Stimulated activated CD4-positive, alpha-beta T cell treated with anti-CD3 and anti-CD28 coated beads, Interleukin-12 subunit alpha, Interleukin-12 subunit beta, amount 100 ng/mL, for 24 hours (primary cell): ENCODE measurements at places on chromosomes 6 and 20.

GRCh38 chr20:10218536-10219451, at the start of gene SNAP25:
SNAP25 (plus strand) TSS chr20:10218830; CDS start chr20:10275492, 56,662 bp downstream.
- DNase-seq, result no peak

DNA sequence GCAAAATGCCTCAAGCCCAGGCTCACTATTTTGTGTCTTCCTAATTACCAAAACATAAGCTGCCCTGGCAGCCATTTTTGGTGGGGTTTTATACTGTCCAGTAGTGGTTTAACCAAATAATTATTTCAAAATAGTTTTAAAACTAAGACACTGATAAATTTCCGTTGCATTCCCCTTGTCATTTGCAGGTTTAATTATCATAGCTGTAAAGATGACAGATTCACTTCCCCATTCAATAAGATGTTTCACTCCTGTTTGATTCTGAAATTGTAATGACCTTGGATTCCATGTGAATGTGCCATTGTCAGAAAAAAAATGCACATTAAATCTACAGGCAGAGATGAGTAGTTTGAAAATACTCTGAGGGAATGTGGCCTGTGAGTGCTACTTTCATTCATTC, 172.0 kb downstream of the COL9A1 start:
- no peak for DNase-seq

DNA sequence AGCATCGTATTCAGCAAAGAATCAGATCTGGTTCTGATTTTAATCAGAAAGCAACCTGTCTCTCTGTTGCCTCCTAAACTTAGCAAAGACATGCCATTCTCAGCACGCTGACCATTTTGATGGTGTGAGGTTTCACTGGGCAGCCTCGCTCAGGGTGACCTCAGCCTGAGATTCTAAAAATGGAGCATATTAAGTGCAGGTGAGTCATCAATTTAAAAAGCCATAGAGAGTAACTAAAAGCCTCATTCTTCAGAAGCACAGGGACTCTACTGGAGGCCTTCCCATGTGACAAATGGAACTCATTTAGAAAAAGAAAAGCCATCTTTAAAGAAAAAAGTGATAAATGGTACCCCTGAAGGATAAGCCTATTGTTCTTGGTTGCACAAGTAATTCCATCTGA, 91.3 kb downstream of the FILIP1 start:
- DNase-seq, result no peak

DNA sequence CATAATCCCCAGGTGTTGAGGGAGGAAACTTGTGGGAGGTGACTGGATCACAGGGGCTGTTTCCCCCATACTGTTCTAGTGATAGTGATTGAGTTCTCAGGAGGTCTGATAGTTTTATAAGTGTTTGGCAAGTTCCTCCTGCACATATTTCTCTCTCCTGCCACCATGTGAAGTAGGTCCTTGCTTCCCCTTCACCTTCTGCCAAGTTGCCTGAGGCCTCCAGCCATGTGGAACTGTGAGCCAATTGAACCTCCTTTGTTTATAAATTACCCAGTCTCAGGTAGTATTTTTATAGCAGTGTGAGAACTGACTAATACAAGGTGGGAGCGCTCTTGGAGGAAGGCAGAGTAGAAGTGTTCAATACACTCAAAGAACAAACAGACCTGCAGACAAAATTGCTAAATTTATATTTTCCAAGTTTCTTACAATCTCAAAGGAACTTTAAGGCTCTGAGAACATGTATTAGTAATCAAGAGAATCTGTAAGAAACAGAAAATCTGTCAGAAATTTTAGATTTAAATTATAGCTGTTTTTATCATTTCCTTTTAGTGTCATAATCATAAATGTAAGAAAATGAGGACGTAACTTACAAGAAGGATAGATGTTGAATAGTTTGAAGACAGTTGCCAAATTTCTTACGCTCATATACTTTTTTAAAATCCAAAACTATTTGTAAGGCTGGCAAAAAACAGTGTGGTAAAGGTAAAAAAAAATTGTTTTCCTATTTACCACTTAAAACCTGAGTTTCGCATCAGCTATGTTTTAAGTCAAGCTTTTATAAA, 77.7 kb downstream of the ASCC3 start:
- DNase-seq, result no peak

- no peak for DNase-seq
Measured at GRCh38 chr6:56445818-56446217, 196.9 kb downstream of the DST start.

DNA sequence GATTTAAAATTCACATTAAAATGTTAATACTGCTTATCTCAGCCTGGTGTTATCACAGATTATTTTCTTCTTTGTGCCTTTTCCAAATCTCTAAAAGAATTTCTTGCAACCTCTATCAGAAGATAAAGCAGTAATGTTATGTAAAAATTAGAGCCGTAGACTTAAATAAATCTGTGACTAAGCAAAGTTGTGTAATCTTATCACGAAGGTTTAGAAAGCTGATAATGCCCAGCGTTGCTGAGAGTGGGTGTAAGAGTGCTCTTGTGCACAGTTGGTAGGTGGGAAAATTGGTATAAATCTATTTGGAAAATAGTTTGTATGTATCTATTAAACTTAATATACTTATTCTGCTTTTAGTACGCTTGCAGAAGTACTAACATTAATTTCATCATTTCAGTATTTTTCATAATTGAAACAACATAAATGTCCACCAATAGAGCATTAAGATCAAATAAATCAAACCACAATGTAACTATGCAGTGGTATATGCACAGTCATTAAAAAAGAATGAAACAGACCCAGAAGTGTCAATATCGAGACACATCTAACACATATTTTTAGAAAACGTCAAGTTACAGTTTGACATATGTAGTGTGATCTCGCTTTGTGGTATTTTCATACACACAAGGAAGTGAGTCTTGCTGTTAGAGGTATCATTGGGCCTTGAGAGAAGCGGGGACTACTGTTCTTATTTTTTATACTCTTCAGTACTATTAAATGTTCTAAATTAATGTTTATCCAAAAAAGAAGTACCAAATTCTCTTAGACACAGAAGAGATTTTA, 54.4 kb upstream of the PBOV1 start:
- DNase-seq, result no peak

DNA sequence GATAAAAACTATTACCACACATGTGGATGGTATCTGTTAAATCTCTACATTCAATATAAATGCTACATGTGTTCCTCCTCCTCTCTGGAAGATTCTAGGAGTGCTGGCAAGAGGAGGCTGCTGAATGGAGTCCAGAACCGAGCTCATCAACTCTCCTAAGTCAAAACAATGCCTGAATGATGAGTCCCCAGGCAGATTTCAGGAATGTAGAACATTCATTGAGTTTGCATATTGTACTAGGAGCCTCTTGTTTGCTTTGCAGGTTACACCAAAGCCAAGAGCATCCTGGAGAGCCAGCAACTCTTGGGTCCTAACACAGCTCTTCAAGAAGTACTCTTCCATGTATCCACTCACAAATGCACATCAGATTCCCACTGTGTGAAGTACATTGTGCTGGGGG, 117.6 kb upstream of the UST start:
- DNase-seq, result no peak

- no peak for DNase-seq
Measured at GRCh38 chr6:104418839-104419238, 440.9 kb downstream of the HACE1 start.

DNA sequence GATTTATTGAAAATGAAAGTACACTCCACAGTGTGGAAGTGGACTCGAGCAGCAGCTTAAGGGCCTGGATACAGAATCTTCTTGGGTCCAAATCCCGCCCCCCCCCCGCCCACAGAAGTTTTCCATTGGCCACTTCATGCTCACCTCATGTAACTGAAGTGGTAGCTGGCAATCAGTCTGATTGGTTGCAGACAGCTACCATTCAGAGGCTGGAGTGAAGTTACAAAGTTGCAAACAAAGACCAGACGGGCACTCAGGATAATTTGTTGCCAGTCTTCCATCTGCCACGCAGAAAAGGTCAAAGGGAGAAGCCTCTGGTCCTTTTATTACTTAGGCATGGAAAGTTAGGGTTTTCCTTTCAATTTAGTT, 25.8 kb upstream of the FABP7 start:
- no peak for DNase-seq
